ENCODE measurements at places on chromosomes 6 and 20.

- no peak for DNase-seq
These were observed 1.3 kb downstream of the NKAIN2 start for GRCh38 chr6:123804787-123805540.

GRCh38 chr6:13431059-13431656, 56.2 kb downstream of the GFOD1 start:
- no peak for DNase-seq

- no peak for DNase-seq
These were observed 33.7 kb downstream of the PKIG start for GRCh38 chr20:44615876-44616603.

DNA sequence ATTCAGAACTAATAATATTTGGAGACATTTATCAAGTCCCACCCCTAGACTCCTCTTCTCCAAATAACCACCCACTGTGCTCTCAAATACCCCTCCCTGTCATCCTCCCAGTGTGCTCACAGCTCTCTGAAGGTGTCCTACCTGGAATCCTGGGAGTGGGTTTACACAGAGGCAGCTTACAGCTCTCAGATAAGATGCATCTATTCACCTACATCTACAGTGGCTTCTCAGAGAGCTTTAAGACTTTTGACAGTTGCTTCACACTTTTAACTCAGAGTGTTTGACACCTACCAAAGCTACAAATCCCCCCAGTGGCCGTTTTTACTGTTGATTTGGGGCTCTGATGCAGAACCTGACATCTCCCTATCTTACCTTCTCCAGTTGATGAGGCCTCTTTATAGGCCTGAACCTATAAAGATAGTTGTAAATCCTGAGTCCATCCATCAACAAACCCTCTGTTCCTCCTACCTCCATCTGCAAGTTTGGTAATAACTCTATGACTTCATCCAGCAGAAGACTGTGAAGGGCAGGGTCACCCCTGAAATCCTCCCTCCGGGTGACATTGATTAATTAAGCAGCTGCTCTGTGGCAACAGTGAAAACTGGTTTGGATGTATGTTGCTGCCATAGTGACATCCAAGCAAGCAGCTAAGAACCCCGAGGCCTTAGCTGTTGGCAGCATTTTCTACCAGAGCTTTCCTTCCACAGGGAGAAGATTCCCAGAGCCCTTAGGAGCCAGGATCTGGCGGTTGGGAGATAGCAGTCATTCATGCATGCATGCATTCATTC, 226.1 kb upstream of the RREB1 start:
- DNase-seq, result no peak

- DNase-seq, result no peak
These were observed 369 bp upstream of the NSFL1C start for GRCh38 chr20:1467082-1467354.

GRCh38 chr6:163585932-163586437, 171.5 kb downstream of the QKI start:
- DNase-seq, result peak; percentile 29

GRCh38 chr20:2212456-2213015, 83.3 kb upstream of the TGM3 start:
- DNase-seq, result no peak

- no peak for DNase-seq
These were observed 150.4 kb downstream of the PCSK2 start for GRCh38 chr20:17377231-17377630.

- no peak for DNase-seq
These were observed 11.4 kb upstream of the PARD6B start for GRCh38 chr20:50720026-50720425.

- no peak for DNase-seq
These were observed 16.5 kb downstream of the COL20A1 start for GRCh38 chr20:63309261-63310071.

DNA sequence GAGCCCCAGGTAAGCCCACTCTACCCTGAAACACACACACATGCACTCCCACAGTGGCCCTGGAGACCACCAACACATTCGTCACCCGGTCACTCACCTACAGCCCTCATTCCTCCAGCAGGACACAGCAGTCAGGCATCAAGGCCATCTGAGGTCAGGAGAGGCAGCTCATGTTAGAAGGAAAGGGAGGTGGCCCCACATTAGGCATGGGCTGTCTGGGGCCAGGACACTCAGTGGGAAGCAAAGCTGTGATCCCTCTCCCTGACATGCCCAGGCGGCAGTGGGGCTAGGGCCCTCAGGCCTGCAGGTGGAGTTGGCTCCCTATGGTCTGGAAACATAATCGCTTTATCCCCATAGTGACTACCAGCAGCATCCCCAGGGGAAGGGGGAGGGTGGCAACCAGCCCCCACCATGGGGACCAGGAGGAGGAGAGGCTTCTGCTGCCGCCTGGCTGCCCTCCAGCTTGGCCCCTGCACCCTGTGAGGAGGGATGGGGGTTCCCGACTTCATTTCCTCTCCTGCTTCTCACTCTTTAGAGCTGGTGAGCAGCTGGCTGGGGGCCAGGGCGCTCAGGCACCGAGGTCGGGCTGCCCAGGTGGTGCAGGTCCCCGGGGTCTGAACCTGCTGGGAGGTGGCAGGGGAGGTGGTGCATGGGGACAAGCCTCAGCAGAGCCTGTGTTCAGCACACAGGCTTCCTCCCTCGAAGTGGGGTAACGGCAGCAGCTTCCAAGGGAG, 76.6 kb upstream of the CST7 start:
- no peak for DNase-seq
